ENCODE measurements at places on chromosomes 4 and X.
A peak's percentile ranks its signal among the peaks of the same experiment; 100 is the strongest.

GRCh38 chrX:1536712-1537030, 314 bp downstream of the P2RY8 start:
- DNase-seq: no peak

- no peak for DNase-seq
Measured at GRCh38 chrX:24355095-24355494, 5.3 kb upstream of the SUPT20HL1 start.

- no peak for DNase-seq
Measured at GRCh38 chr4:74570095-74570494, 125.2 kb downstream of the AREG start.

GRCh38 chr4:7699031-7699430, 240.6 kb downstream of the AFAP1 start:
- DNase-seq: no peak

- DNase-seq: no peak
Measured at GRCh38 chr4:8391071-8391470, 49.5 kb downstream of the ACOX3 start.

- DNase-seq: no peak
Measured at GRCh38 chrX:72392042-72392441, 86.3 kb upstream of the CITED1 start.

GRCh38 chr4:46909078-46909477, at the start of gene COX7B2:
COX7B2 (minus strand) TSS chr4:46909245; CDS start chr4:46735192, 174,053 bp downstream.
- no peak for DNase-seq

GRCh38 chr4:48212165-48212564, 57.5 kb downstream of the TEC start:
- DNase-seq: no peak

DNA sequence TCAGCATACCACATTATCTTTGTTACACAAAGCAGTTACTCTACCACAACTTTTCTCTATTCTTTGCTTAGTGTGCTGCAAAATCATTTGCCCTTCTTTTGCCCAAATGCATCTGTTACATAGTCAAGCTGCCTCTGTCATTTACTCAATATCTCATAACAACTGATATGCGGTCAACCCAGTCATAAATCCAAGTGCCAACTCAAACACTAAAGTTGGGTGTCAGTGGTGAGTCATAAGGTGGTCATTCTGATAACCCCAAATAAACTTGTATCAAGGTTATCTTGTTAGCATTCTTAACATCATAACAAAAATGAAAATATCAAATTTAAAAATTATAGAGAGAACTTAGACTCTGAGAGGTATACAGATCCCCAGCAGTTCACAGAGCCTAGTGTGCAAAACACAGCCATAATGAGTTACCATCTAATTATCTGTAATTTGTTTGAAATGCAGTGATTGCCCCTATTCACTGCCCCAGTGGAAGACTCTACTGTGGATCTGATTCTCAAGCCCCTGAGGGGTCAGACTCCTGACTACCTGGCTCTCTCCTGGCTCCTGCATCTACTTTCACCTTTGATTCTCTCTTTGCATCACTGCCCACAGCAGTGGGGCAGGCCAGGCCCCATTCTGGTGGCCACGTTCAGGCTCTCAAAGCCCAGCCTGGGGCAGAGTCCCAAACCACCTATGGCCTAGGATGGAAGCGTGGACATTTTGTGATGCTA, 29.2 kb downstream of the TBC1D9 start:
- no peak for DNase-seq

GRCh38 chrX:69088171-69088938, 76.9 kb downstream of the PJA1 start:
- no peak for DNase-seq

DNA sequence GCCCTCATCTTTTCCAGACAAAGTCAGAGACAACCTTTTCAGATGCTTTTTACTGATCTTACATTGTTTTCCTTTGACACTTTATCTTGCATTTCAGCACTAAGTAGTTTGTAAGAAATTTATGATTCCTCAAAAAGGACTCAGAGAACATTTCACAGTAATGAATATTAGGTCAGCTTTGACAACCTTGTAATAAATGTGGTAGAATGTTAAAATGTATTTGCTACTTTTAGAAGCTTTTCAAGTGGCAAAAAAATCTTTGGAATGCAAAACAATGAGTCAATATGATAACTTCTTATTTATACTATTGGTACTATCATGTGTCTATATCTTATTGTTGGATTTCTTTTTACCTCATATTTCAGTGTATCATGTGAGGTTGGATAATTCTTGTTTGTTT, 146.2 kb upstream of the FAT4 start:
- DNase-seq: no peak

DNA sequence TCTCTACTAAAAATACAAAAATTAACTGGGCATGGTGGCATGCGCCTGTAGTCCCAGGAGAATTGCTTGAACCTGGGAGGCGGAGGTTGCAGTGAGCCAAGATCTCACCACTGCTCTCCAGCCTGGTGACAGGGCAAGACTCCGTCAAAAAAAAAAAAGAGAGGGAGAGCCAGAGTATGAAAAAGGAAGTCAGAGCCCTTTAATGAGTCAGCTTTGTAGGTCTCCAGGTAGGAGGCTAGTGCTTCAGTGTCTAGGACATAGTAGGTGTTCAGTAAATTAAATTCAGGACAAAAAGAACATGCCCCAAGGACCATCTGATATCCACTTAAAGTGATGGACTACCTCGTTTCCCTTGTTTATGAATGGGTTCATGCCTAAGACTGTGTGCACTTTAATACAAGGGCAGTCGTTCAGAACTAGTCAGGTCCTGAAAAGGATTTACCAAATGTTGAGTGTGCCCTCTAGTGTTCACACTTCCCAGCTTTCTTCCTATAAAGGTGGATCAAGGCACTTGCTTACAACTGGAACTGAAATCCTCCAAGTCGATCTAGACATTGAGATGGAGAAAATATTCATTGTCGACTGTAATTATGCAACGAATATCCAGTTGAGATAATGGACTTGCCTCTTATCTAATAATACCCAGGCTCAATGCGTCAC, 29.0 kb downstream of the F9 start:
- DNase-seq: no peak

DNA sequence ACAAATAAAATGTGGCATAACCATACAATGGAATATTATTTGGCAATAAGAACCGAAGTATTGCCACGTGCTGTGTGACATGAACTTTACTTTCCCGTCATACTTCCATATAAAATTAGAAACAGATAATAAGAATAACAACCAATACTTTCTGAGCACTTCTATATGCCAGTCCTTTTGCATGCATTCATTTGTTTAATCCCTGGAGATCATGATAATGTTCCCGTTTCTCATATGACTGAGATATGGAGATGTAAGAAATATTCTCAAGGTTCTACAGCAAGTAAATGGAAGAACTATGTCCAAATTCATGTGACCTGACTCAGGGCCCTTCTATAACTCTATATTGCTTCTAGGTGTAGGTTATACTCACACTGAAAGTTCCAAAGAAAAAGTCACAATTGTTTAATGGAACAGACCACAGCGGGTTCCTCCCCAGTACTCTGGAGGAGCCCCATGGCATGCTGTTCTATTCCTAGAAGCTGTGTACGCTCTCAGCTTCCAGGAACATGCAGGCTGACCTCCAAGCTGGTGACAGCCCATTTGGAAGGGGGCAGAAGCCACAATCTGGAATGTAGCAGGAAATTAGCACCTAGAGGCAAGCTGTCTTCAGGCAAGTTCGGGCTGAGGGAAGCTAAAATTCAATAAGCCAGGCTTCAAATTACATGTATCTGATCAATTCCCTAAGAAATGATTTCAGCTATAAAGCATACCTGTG, 31.5 kb downstream of the QDPR start:
- DNase-seq: no peak

GRCh38 chr4:117968606-117969005, 65.7 kb upstream of the NDST3 start:
- DNase-seq: no peak

DNA sequence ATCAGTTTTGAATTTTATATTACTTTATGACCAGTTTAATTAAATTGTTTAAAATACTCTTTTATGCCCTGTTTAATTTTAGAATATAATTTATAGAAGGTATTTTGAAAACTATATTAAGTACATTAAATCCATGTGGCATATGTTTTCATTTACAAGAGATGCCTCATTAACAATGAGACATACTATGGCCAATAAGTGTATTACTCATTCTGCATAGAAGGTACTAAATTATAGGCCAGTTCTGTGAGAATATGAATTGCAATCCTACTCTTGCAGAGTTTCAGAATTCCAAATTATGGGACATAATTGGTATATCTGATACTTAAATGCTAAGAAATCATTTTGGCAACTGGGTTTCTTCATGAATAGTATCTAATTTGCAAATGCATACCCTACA, 951.1 kb downstream of the FAT4 start:
- no peak for DNase-seq

- DNase-seq: no peak
Measured at GRCh38 chrX:115360220-115360781, 70.8 kb downstream of the LUZP4 start.

DNA sequence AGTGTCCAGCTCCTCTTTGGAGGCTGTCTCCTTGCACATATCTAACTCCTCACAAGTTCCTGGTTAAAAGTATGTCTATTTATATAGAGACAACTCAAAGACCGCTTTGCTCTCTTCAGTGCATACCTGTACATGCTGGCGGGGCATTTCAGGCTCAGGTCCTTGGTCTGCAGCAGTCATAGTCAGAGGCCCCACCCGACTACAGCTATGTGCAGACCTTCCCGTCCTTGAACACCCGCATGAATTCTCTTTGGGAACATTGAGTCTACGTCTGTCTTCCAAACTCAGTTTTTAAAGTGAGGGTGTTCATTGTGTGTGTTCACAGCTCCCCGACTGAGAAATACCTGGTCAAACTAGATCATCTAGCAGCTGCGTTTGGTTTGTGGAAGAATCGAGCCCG, 4.2 kb downstream of the BCOR start:
- DNase-seq: no peak

DNA sequence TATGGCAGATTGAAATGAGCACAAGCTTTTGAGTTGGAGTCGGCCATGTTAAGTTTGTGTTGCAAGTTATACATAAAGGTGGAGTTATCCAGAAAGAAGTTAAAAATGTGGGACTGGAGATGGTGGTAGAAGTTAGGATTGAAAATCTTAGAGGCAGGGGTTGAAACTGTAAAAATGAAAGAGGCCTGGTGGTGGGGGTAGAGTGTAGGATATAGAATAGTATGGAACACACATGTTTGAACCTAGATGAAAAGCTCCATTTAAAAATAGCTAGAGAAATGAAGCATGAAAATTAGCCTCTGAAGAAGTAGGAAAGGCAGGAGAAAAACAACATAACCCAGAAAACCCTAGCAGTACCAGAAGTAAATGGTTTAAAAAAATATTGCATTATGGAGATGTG, 131.8 kb upstream of the ENPEP start:
- no peak for DNase-seq

DNA sequence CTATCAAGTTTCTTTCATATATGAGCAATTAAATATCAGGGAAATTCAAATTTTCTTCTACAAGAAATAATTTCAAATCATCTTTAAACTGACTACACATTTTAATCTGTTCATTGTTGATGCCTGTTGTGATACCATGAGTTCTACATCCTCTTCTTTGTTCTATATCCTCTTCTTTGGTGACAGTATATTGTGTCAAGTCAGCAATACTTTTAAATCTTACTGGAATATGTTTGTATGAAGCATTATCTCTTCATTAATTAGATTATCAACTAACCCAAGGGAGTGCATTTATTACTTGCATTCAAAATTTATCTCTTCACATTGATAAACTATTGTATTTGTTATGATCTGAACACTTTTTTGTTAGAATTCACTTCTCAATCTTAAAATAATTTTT, 275.0 kb upstream of the INTU start:
- no peak for DNase-seq

GRCh38 chr4:136150046-136150445, 1382.2 kb downstream of the PCDH18 start:
- DNase-seq: no peak

DNA sequence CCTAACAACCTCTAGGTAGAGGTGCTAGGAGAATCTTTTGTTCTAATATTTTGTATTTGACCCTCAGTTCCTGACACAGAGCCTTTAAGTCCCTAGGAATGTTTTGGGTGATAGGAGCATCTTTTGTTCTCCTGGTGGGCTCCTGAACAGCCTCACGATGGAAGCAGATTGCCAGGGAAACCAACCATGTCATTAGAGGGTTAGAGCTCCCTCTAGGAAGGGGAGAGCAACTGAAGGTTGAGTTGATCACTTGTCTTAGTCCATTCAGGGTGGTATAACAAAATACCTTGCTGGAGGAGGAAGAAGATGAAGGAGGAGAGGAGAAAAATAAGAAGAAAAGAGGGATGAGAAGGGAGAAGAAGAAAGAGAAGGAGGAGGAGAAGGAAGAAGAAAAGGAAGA, 9.2 kb downstream of the VCX start:
- DNase-seq: no peak

GRCh38 chr4:29079260-29079659, 1640.9 kb upstream of the PCDH7 start:
- DNase-seq: no peak

- DNase-seq: no peak
Measured at GRCh38 chrX:11185861-11186260, 74.7 kb downstream of the HCCS start.

DNA sequence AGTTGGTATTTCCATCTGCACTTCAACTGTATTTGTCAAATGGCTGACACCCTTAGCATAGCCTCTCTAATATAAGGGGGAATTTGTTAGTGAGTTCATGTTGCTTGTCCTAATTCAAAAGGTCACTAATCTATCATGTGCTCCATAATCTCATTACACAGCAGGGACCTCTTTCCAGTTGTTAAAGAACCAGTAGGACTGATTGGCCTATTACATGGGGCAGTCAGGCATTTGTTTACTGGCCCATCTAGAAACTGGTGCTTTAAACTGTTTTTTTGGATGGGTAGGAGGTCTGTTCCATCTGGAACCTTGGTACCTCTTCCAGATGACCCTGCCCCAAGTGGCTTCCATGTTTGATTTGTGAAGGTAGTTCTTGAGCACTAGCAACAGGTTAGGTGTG, 11.4 kb downstream of the ANK2 start:
- DNase-seq: no peak

- no peak for DNase-seq
Measured at GRCh38 chr4:114365591-114365990, 233.0 kb upstream of the UGT8 start.

- DNase-seq: peak; percentile 5
Measured at GRCh38 chrX:130770615-130771014, 132.4 kb downstream of the ENOX2 start.

DNA sequence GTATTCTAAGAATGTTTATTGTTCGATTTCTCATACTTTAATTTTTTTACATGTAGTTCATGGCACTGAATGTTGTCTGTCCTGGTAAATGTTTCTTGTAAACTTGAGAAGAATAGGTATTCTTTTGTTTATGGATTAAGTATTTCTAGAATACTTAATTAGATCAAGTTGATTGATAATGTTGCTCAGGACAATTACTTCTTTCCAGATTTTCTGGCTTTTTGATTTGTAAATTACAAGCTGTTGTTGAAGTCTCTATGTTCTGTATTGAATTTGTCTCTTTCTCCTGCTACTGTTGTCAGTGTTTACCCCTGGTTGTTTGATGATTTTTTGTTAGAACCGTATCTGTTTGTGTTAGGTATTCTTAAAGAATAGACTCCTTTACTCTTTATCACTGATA, 1720.9 kb upstream of the AGA start:
- DNase-seq: no peak
